ENCODE measurements at places on chromosomes 7 and 10.

GRCh38 chr10:98880971-98881370 is 354.7 kb downstream of the HPSE2 start:
- H3K4me3 ChIP-seq: no peak overlapping the region
- no peak overlapping the region for H3K27ac ChIP-seq
- H3K4me1 ChIP-seq: no peaks in the 10 kb centered on the region
- no peak for DNase-seq
- H3K36me3 ChIP-seq: no peaks in the 10 kb centered on the region

DNA sequence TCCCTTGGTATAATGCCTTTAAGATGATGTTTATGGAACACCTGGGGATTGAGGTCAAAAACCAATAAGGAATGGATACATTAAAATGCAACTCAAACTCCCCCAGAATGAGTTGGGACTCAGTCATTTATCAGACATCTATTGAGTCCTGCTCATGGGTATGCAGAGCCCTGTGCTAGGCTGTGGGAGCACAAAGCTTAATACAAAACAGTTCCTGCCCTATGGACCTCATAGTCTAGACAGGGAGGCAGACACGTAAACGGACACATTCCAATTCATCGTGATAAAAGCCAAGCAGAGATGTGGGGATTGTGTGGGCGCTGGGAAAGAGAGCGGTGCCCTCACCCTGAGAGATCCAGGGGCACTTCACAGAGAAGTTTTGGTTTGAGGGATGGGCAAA is 181.7 kb downstream of the PTEN start:
- H3K27ac ChIP-seq: no peak overlapping the region
- no peaks in the 10 kb centered on the region for H3K36me3 ChIP-seq
- peaks cover 2% of the 10 kb centered on the region for H3K4me1 ChIP-seq
- no peak overlapping the region for H3K4me3 ChIP-seq
- DNase-seq: no peak

- peaks cover 66% of the 10 kb centered on the region for H3K36me3 ChIP-seq
- H3K4me3 ChIP-seq: peak overlapping the region; percentile 83
- H3K4me1 ChIP-seq: peaks cover 85% of the 10 kb centered on the region
- H3K27ac ChIP-seq: peak overlapping the region; percentile 95
- no peaks in the 10 kb centered on the region for H3K27me3 ChIP-seq
- DNase-seq: no peak
These were observed 178.3 kb upstream of the KLF14 start for GRCh38 chr7:130912082-130912861.

GRCh38 chr10:101164020-101164419 is 32.9 kb downstream of the TLX1 start:
- H3K4me3 ChIP-seq: no peak overlapping the region
- H3K27ac ChIP-seq: no peak overlapping the region
- H3K27me3 ChIP-seq: peaks cover 67% of the 10 kb centered on the region
- no peak for DNase-seq

GRCh38 chr10:72435570-72435969 is 80.9 kb upstream of the DNAJB12 start:
- H3K36me3 ChIP-seq: peaks cover under 1% of the 10 kb centered on the region
- no peak overlapping the region for H3K4me3 ChIP-seq
- no peaks in the 10 kb centered on the region for H3K27me3 ChIP-seq
- DNase-seq: no peak

Data from activated naive CD4-positive, alpha-beta T cell treated with anti-CD3 and anti-CD28 coated beads, Interleukin-2, amount 10 ng/mL, durations not matched to agents 7 days and 5 days (primary cell).